ENCODE measurements at places on chromosomes 3 and 15. TPM values are rescaled to one million over a fixed set of nuclear protein-coding genes. Genes with fewer than 3 reads are reported as not detected.

DNA sequence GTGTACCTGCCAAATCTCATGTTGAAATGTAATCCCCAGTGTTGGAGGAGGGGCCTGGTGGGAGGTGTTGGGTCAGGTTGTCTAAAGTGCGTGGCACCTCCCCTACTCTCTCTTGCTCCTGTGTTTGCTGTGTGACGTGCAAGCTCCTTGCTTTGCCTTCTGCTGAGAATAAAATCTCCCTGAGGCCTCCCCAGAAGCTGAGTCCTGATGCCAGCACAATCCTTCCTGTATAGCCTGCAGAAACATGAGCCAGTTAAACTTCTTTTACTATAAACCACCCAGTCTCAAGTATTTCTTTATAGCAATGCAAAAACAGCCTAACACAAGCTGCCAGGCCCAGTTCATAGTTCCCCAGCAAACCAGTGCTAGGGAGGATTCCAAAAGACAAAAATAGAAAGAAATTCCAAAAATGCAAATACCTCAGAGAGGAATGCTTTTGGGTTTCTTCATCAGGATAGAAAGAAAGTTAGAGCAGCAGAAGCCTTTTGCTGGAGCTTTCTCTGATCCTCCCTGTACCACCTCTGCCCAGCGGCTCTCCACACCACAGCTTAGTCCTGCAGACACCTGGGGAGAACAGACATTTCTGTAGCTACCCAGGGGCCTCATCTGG, 25.9 kb upstream of the CDV3 start:
- no peak for DNase-seq
- no peak overlapping the region for H3K4me3 ChIP-seq
- no peaks in the 10 kb centered on the region for H3K27me3 ChIP-seq
- no peaks in the 10 kb centered on the region for H3K36me3 ChIP-seq
- peak overlapping the region; percentile 80 for H3K27ac ChIP-seq

- H3K27me3 ChIP-seq = no peaks in the 10 kb centered on the region
- H3K4me3 ChIP-seq = no peak overlapping the region
- no peak for DNase-seq
- no peaks in the 10 kb centered on the region for H3K36me3 ChIP-seq
- H3K4me1 ChIP-seq = no peaks in the 10 kb centered on the region
These were observed 53.4 kb downstream of the SIDT1 start for GRCh38 chr3:113585720-113586119.

GRCh38 chr3:120642368-120642948, 39.6 kb downstream of the HGD start:
- no peaks in the 10 kb centered on the region for H3K27me3 ChIP-seq
- no peaks in the 10 kb centered on the region for H3K4me1 ChIP-seq
- H3K36me3 ChIP-seq = no peaks in the 10 kb centered on the region
- H3K4me3 ChIP-seq = no peak overlapping the region
- no peak overlapping the region for H3K27ac ChIP-seq

- H3K27me3 ChIP-seq = no peaks in the 10 kb centered on the region
- no peak overlapping the region for H3K4me3 ChIP-seq
- no peak for DNase-seq
- H3K4me1 ChIP-seq = peaks cover 13% of the 10 kb centered on the region
These were observed 10.7 kb upstream of the TRPM7 start for GRCh38 chr15:50697109-50697797.

DNA sequence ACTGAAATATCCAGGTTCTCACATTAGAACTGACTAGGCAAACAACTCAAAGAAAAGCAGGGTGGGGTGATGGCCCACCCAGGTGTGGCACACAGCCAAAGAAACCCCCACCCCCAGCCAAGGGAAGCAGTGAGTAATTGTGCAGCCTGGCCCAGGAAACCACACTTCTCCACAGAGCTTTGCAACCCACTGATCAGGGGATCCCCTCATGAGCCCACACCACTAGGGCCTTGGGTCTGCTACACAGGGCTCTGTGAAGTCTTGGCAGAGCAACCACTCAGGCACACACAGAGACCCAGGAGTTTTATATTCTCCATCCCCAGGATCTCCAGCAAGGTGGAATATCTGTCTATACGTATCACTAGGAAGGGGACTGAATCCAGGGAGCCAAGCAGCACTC, 22.2 kb upstream of the TRIM42 start:
- H3K4me1 ChIP-seq = no peaks in the 10 kb centered on the region
- no peaks in the 10 kb centered on the region for H3K36me3 ChIP-seq
- no peak overlapping the region for H3K27ac ChIP-seq
- DNase-seq = no peak

- H3K4me1 ChIP-seq = peaks cover 41% of the 10 kb centered on the region
- no peaks in the 10 kb centered on the region for H3K27me3 ChIP-seq
- H3K36me3 ChIP-seq = no peaks in the 10 kb centered on the region
- H3K27ac ChIP-seq = peak overlapping the region; percentile 35
- DNase-seq = no peak
These were observed 165.2 kb upstream of the ROPN1 start for GRCh38 chr3:124156866-124157712.

- H3K27ac ChIP-seq = no peak overlapping the region
- no peaks in the 10 kb centered on the region for H3K4me1 ChIP-seq
- H3K27me3 ChIP-seq = no peaks in the 10 kb centered on the region
These were observed 241.5 kb upstream of the SATB1 start for GRCh38 chr3:18666655-18667054.

GRCh38 chr3:126372413-126373145, 15.4 kb upstream of the KLF15 start:
- no peak for DNase-seq
- no peaks in the 10 kb centered on the region for H3K36me3 ChIP-seq
- no peaks in the 10 kb centered on the region for H3K27me3 ChIP-seq
- H3K4me1 ChIP-seq = peaks cover 9% of the 10 kb centered on the region

DNA sequence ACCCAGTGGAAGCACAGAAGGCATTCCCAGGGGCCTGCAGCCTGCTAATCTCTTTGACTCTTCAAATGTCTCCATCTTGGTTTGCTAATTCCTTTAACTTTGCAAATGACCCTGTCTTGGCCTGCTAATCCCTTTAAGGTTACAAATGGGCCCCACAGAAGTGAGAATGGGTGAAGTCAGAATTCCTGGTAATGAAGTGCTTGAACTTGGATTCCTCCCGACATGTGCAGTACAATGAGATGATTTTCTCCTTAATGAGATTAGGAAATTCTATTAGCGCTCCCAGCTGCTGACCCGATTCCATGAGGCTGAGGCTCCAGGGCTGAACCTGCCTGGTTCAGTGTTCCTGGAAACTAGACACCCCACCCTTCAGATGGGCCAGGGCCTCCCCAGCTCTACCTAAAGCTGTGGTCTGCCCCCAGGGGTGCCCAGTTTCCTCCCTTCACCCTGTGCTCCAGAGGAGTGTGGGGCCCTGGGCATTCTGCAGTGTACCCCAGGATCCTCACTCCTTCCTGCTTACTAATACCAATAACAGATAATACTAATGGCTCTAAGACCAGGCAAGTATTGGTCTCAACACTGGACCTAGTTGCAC, 47.4 kb downstream of the SCN5A start:
- H3K4me3 ChIP-seq = no peak overlapping the region
- no peaks in the 10 kb centered on the region for H3K4me1 ChIP-seq

- DNase-seq = no peak
- no peaks in the 10 kb centered on the region for H3K27me3 ChIP-seq
- H3K36me3 ChIP-seq = no peaks in the 10 kb centered on the region
- H3K27ac ChIP-seq = no peak overlapping the region
These were observed 165.2 kb downstream of the RORA start for GRCh38 chr15:61063875-61064320.

- H3K4me3 ChIP-seq = no peak overlapping the region
- no peaks in the 10 kb centered on the region for H3K27me3 ChIP-seq
- H3K27ac ChIP-seq = peak overlapping the region; percentile 4
- H3K4me1 ChIP-seq = peaks cover 45% of the 10 kb centered on the region
- DNase-seq = no peak
These were observed 35.2 kb downstream of the FNDC3B start for GRCh38 chr3:172074586-172074985.

DNA sequence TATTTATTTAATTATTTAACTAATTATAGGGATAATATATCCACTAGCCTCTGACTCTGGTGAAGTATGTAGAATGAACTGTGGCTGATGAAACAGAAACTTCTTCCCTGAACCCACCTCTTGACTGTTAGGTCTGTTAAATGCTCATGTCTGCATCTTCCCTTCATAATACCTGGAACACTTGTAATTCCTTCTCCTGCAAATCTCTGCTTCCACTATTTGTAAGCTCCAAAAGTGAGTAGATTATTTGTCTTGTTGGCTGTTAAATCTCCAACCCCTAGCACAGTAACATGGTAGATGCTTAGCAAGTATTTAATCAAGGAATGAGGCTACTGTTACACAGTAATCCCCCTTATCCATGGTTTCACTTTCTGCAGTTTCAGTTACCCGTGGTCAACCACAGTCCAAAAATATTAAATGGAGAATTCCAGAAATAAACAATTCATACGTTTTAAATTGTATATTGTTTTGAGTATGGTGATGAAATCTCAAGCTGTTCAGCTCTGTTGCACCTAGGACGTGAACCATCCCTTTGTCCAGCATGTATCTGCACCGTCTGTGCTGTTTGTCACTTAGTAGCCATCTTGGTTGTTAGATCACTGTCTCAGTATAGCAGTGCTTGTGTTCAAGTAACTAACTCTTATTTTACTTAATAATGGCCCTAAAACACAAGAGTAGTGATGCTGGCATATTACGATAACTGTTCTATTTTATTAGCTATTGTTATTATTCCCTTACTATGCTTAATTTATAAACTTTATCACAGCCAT, 5.7 kb downstream of the TTBK2 start:
- no peak for DNase-seq
- H3K27ac ChIP-seq = no peak overlapping the region
- H3K4me1 ChIP-seq = peaks cover 23% of the 10 kb centered on the region
- no peaks in the 10 kb centered on the region for H3K27me3 ChIP-seq
- no peaks in the 10 kb centered on the region for H3K36me3 ChIP-seq
- no peak overlapping the region for H3K4me3 ChIP-seq

GRCh38 chr3:104855702-104856101, 511.0 kb upstream of the ALCAM start:
- H3K36me3 ChIP-seq = no peaks in the 10 kb centered on the region
- no peak overlapping the region for H3K4me3 ChIP-seq
- H3K4me1 ChIP-seq = no peaks in the 10 kb centered on the region
- H3K27ac ChIP-seq = no peak overlapping the region
- no peak for DNase-seq

Gene CLRN1
- total RNA-seq = not detected

Gene TMEM207
- not detected for total RNA-seq

Gene AMT
- total RNA-seq = 3.5 TPM

DNA sequence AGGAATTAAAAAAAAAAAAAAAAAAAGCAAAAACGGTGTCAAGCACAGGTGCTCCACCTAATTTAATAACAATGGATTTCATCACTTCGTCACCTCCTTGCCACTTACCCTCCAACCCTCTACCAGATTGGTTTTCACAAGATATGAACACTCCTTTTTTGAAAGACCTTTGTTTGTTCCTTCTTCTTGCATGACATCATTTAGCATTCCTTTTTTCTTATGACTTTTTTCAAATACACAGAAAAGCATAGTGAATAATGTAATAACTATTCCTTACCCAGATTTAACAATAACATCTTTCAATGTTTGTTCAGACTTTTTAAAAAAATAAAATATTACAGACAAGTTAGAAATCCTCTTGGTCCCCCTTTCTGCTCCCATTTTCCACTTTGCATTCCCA, 16.3 kb downstream of the COL6A6 start:
- H3K4me3 ChIP-seq = no peak overlapping the region
- H3K36me3 ChIP-seq = no peaks in the 10 kb centered on the region
- H3K4me1 ChIP-seq = no peaks in the 10 kb centered on the region

DNA sequence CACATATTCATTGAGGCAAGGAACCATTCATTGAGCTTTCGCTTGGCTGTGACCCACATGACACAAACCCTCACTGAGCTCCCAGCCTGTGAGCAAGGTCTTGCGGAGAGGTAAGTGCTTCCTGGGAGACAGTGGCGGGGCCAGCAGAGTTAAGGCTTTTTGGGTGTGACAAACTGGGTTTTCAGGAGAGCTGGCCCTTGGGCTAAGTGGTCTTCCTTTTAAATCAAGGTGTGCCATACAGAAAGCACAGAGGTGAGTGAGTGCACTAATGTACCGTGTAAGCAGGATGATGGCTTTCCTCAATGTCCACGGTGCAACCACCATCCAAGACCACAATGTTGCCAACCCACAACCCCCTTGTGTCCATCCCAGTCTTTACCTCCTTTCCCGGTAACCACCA, 28.6 kb downstream of the POMGNT2 start:
- no peak overlapping the region for H3K27ac ChIP-seq
- H3K36me3 ChIP-seq = peaks cover 19% of the 10 kb centered on the region
- no peak for DNase-seq

DNA sequence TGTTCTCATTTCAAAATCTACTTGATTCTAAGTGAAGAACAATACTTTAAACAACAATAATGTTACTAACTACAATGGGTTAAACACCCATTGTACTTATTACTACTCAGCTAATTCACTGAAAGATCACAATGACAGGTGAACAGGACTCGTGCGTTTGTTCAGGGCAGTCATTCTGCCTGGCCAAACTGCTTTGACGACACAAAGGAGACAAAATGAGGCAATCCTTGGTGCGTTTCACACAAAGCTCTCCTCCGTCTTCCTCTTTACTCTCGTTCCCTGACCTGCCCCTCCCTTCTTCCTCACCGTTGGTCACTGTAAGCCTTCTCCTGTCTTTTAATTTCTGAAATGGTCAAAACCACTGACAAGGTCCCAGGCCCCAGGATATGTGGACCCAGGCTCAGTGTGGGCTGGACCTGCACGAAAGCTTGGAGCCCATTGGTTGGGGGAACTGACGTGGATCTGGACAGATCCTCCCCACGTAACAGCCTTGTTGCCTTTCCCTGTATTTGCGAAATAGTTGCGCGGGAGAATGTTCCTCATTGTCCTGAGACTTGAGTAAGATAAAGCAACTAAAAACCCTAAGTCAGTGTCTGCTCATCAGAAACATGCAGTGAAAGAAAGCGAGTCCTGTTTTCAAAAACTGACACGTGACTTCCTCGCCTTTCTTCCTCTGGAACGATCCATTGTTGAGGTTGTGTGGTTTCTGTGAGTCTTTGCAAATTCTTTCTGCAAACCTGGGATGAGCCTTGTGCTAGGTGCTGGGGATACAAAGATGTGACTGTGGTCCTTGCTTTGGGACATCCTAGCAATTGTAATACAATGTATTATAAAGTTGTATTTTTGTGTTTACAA, 147.1 kb upstream of the RGMA start:
- H3K27ac ChIP-seq = no peak overlapping the region
- H3K27me3 ChIP-seq = no peaks in the 10 kb centered on the region
- peak; percentile 91 for DNase-seq
- H3K36me3 ChIP-seq = no peaks in the 10 kb centered on the region
- no peak overlapping the region for H3K4me3 ChIP-seq

DNA sequence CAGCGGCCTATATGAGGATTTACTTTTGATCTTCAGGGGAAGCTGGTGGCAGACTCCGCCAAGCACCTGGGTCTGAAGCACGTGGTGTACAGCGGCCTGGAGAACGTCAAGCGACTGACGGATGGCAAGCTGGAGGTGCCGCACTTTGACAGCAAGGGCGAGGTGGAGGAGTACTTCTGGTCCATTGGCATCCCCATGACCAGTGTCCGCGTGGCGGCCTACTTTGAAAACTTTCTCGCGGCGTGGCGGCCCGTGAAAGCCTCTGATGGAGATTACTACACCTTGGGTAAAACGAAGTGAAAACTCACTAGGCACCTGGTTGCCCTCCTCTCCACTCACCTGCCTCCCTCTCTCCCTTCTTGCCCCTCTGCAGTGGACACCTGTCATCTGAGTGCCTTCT, 33.8 kb upstream of the TRA2B start:
- no peaks in the 10 kb centered on the region for H3K4me1 ChIP-seq
- no peaks in the 10 kb centered on the region for H3K27me3 ChIP-seq
- H3K4me3 ChIP-seq = no peak overlapping the region
- no peaks in the 10 kb centered on the region for H3K36me3 ChIP-seq
- H3K27ac ChIP-seq = no peak overlapping the region

- H3K36me3 ChIP-seq = no peaks in the 10 kb centered on the region
- no peaks in the 10 kb centered on the region for H3K27me3 ChIP-seq
- H3K4me3 ChIP-seq = no peak overlapping the region
- no peaks in the 10 kb centered on the region for H3K4me1 ChIP-seq
- no peak overlapping the region for H3K27ac ChIP-seq
These were observed 13.2 kb upstream of the PIK3R4 start for GRCh38 chr3:130759692-130760338.
